ENCODE measurements at places on chromosomes 7 and 10.

DNA sequence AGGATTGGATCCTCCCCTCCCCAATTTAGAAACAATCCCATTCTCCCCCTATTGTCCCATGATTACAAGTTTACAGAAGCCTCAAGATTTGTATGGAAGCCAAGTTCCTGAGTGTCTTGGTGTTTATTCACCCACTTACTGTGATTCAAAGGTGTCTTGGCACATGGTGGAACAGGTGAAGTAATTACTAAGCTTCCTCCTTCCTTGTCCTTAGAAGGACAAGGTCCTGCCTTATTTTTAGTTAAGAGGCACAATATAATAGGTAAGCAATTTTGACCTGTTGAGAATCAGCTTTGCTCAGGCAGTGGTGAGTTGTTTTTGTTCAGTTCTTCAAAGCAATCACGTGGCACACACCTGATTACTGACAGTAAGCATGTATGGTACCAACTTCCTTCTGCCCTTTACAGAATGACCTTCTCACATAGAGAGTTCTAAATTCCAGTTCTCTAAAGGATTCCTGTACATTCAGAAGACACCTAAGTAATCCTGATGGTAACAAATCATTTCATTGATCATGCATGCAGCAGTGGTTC is 60.7 kb upstream of the SLC13A1 start:
- DNase-seq = no peak

GRCh38 chr7:84538268-84538667 is 343.7 kb upstream of the SEMA3A start:
- no peak for DNase-seq

GRCh38 chr10:129035052-129035827 is 431.8 kb upstream of the MGMT start:
- no peak for DNase-seq

GRCh38 chr7:96747418-96747940 is 37.8 kb upstream of the SEM1 start:
- DNase-seq = no peak

DNA sequence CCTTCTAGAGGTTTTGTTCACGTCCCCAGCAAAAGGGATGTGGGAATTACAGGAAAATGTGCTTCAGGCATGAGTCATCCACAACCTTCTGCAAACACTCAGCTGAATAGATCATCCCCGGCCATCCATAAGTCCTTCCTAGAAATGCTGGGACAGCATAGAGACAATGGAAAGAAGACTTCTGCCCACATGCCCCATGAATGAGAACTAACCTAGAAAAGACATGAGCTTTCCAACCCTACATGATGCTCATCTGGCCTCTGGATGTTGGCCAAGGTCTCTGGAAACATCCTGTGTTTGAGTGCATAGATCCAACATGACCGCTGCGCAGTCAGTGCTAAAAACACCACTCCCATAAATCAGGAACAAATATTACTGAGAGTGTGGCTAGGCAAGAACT is 277.5 kb downstream of the PLXNA4 start:
- DNase-seq = peak; percentile 26

DNA sequence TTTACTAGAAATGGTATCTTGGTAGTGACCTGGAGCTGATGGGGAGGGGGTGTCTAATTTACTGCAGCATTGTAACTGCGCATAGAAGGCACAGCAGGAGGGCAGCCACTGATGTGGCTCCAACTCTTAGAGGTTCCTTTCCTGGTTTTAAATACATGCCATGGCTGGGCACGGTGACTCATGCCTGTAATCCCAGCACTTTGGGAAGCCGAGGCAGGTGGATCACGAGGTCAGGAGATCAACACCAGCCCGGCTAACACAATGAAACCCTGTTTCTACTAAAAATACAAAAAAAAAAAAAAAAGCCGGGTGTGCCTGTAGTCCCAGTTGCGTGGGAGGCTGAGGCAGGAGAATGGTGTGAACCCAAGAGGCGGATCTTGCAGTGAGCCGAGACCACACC is 19.2 kb upstream of the SEC61G start:
- no peak for DNase-seq

GRCh38 chr10:21528236-21529031 is 3.0 kb upstream of the SKIDA1 start:
- DNase-seq = no peak

GRCh38 chr10:17273403-17273802 is 45.4 kb downstream of the VIM start:
- DNase-seq = peak; percentile 82

DNA sequence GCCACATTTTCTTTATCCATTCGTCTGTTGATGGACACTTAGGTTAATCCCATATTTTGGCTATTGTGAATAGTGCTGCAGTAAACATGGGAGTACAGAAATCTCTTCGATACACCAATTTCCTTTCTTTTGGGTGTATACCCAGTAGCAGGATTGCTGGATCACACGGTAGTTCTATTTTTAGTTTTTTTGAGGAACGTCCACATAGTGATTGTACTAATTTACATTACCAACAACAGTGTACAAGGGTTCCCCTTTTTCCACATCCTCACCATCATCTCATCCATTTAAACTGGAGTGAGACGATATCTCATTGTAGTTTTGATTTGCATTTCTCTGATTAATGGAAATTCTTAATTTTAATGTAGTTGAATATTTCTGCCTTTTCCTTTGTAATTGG is 19.3 kb downstream of the VKORC1L1 start:
- DNase-seq = no peak

DNA sequence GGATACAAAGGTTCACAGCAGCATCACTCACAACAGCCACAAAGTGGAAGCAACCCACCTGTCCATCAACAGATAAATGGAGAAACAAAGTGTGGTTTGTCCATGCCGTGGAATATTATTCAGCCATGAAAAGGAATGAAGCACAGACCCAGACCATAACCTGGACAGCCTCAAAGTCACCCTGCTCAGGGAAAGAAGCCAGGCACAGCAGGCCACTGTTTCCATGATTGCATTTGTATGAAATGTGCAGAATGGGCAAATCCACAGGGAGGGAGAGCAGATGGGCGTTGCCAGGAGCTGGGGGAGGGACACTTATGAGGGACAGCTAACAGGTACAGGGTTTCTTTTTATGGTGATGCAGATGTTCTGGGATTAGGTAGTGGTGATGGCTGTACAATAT is 30.3 kb downstream of the FOXL3 start:
- no peak for DNase-seq

GRCh38 chr10:8766899-8767298 is 712.4 kb downstream of the GATA3 start:
- no peak for DNase-seq

GRCh38 chr10:8402576-8402975 is 348.1 kb downstream of the GATA3 start:
- no peak for DNase-seq

GRCh38 chr7:138785587-138786437 is 12.0 kb upstream of the TMEM213 start:
- DNase-seq = no peak

DNA sequence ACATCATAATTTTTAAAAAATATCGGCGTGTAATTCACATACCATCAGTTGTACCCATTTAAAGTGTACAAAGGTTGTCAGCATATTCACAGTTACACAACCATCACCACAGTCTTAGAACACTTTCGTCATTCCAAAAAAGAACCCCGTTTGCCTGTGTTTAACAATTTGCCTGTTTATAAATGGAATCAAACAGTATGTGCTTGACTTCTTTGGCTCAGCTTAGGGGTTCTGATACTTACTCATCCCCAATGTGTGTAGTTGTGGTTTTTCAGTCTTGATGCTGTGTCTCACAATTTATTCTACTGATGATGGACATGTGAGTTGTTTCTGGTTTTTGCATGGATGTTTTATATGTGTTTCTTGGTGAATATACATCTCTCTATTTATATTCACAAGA is 50.0 kb downstream of the PRPF18 start:
- DNase-seq = no peak

- peak; percentile 62 for DNase-seq
Observed at GRCh38 chr7:47991741-47992311, 12.4 kb upstream of the HUS1 start.

- no peak for DNase-seq
Observed at GRCh38 chr7:134710511-134710853, 63.8 kb downstream of the BPGM start.

- DNase-seq = no peak
Observed at GRCh38 chr10:27134371-27134770, 19.8 kb downstream of the YME1L1 start.

DNA sequence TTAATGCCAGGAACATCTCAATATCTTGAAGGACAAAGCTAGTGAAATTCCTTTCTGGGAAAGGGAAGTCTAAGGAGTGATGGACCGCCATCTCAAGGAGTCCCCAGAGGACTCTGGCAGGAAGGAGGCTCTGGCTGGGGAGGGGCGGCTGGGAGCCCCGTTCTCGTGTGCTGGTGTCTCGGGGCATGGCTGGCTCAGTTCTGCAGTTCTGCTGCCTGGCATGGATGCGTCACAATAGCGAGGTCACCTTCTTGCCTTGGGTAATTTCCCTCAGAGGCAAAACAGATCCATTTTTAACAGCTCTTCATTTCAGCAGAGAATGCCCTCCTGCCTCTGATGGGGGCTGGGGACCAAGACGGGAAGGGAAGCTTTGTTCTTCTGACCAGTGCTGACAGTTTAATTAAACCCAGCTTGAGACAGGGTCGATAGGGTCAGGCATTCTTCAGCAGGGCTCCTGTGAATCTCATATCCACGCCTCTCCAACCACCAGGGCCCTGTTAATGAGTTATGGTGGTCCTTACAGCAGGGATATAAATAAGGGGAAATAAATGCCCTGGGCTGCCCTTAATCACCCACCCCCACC is 35.7 kb downstream of the SLIT1 start:
- DNase-seq = no peak

DNA sequence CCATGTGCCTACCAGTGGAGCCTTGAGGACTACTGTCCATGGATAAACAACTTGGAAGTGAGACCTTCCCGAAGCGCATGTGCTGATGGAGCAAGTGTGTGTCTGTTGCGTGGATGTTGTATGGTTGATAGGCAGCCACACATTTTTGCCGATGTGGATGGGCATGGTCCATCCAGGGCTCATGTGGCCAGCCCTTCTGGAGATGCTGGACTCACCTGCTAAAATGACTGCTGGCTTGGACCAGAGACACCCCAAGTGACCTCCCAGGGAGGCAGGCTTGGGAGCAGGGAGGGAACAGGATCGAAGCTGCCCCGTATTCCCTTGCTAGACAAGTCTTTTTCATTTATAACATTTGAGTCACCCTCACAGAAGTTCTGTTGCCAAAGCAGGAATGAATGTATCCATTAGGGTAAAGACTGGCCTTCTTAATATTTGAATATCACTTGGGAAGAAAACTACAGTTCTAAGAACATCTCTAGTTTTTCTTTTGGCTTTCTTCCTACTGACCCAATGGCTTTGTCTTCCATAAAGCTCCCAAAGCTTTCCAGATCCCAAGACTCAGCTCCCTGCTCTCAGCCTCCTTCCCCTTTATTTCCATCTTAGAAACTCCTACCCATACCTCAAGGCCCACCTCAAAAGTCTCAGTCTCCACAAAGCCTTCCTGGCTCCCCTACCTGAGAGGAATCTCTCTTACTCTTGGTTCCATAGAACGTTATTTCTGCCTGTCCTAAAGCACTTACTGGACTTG is 3.0 kb downstream of the PTPRE start:
- DNase-seq = no peak

- DNase-seq = no peak
Observed at GRCh38 chr10:52198540-52198939, 115.5 kb upstream of the DKK1 start.

- no peak for DNase-seq
Observed at GRCh38 chr10:124946945-124947344, 5.0 kb downstream of the ZRANB1 start.

DNA sequence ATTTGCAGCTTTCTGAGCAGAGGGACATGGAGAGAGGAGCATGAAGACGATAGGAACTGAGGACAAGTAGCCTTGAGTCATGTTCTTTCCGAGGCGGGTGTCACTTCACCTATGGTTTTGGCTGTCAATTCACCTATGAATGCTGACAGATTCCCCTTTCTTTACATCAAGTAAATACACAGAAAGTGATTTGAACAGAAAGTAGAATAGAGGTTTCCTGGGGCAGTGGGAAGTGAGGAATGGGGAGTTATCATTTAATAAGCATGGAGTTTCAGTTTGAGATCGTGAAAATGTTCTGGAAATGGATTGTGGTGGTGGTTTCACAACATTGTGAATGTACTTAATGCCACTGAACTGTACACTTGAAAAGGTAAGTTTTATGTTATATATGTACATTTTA is 138.4 kb upstream of the MDFIC start:
- DNase-seq = no peak

- DNase-seq = no peak
Observed at GRCh38 chr7:48035967-48036478, 680 bp downstream of the C7orf57 start.

GRCh38 chr10:97822261-97822687 is 27.4 kb upstream of the GOLGA7B start:
- peak; percentile 70 for DNase-seq

DNA sequence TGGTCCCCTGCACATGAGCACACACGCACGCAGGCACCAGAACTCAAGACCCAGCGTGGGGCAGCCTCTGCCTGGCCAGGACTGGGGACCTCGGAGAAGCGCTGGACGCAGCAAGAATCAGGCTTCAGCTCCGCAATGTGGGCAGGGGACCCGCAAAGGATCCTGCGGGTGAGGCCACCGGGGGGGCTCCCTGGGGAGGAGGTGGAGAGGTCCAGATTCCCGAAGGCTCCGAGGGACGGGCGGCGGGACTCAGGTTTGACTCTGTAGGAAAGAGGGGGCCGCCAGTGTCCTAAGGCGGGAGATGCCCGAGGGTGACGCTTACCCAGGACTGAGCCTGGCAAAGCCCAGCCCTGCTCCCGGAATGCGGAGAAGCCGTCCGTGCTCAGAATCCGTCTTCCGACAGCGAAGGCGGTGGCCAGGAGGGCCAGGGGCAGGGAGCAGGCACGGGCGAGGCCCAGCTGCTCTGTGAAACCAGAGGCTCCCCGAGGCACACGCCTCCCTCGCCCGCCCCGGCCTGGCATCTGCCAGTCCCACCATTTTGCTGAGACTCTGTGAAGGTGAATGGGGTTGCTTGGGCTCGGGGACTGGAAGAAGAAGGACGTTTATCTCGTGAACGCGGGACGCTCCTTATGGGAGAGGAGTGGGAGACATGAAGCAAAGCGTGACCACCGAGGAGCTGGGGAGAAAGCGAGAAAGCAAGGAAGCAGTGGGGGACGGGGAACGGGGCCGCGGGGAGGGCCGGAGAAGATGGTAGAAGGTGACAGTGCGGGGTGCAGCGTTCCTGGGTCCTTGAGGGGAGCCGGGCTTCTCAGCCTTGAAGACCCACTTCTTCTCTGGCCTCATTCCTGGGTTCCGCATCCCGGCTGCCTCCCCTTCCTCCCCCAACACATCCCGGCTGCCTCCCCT is 489.2 kb downstream of the PTPRN2 start:
- no peak for DNase-seq

- DNase-seq = no peak
Observed at GRCh38 chr10:60798031-60798430, 19.8 kb downstream of the CDK1 start.

- peak; percentile 28 for DNase-seq
Observed at GRCh38 chr10:31836569-31837406, 91.8 kb downstream of the ARHGAP12 start.

- no peak for DNase-seq
Observed at GRCh38 chr10:35191523-35191922, 64.9 kb downstream of the CREM start.
